ENCODE measurements at places on chromosomes 7 and 10.

- no peak for DNase-seq
Measured at GRCh38 chr7:80369321-80369720, 142.5 kb downstream of the GNAT3 start.

DNA sequence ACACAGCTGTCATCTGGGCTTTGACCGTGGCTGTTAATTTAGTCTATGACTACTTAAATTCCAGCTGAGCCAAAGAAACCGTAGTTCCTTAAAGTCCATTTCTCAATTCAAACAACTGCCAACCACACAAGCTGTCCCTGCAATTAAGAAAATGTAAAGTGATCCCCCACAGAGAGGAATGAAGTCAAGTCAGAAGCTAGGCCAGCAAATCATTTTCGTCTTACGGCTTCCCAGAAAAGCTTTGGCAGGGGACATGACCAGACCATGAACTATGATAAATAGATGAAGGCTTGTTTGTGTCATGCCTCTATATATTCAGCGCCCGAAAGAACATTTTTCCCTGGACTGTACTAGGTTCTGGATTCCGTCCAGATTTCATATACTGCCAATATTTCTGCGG is 54.6 kb downstream of the HACD1 start:
- DNase-seq = peak; percentile 75

- DNase-seq = no peak
Measured at GRCh38 chr10:21506351-21506750, 19.1 kb downstream of the SKIDA1 start.

DNA sequence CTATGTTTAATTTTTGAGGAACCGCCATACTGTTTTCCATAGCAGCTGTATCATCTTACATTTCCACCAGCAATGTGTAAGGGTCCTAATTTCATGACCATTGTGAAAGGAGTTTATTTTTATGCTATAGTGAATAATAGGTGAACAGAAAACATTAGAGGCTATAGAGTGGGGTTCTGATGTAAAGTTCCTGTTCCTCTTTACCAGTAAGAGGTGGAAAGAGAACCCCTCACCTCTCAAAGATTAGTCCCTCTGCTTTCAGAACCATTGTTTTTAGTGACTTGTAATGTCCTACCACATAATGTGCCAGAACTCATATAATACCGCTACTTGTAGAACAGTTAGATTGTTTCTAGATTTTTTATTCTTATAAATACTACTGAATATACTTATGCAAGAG is 34.2 kb downstream of the SUFU start:
- DNase-seq = no peak

GRCh38 chr7:3991731-3992231 is 690.3 kb upstream of the FOXK1 start:
- no peak for DNase-seq

DNA sequence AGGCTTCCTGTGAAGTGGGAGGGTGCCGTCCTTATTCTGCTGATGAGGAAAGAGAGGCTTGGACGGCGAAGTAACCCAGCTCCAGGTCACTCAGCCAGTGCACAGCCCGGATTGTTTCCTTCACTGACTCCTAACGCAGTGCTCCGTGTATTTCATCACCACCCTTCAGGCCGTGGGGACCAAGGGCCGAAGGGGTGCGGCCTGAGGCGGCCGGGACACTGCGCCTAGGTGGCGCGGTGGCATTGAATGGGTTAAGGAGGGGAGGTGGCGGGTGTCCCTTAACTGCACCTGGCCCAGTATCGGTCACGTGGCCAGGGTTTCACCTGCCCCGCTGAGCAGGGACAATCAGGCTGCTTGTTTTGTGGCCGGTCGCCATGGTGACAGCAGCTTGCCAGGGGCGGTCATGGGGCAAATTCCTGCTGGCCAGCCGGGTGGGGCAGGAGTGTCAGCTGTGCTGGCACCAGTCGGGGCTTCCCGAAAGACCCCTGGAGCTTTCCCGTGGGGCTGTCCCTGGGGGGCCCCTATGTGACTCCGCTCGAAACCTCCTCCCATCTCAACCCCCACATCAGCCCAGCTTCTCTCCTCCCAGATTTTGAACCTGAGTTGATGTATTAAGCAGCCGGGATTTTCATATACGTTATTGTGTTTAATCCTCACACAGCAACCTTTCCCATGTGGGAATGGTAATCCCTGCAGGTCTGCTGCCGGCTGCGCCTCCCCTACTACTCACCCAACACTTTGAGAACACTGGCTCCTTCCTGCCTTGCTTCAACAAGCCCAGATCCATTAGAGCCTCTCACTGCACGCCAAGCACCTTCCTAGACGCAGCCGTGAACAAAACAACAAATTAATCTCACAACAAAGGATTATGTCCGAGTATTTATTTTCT is 4.4 kb upstream of the ABHD11 start:
- no peak for DNase-seq

DNA sequence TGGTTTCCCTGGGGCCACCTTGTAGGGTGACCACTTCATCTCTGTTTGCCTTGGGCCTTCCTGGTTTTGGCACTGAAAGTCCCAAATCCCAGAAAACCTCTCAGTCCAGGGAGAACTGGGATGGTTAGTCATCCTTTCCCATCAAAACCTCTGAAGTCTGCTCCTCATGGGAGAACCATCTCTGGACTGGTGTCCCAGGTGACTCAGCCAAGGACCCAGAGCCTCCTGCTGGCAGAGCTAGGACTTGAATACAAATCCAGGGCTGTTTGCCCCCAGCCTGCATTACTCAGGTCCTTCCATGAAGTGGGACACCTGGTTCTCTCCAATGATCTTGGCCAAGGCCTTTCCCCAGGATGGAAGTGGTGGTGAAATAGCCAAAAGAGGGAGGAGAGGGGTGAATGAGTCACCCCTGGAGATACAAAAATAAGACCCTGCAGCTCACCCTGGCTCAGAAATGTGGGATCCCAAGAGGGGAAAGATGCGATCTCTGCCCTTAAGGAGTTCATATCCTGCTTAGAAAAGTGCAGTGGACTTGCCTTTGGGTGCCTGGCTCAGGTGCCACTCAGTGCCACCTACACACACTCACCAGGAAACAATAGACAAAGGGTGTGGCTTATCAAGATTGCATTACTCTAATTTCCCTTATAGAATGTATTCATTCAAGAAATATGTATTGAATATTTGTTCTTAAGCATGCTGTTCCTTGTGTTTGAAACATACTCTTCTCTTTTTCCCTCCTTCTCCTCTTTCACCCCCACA is 22.0 kb downstream of the ADRA2A start:
- no peak for DNase-seq

GRCh38 chr10:54368984-54369383 is 432.0 kb downstream of the PCDH15 start:
- DNase-seq = no peak

GRCh38 chr10:23870651-23871610 is 338.0 kb upstream of the KIAA1217 start:
- no peak for DNase-seq

DNA sequence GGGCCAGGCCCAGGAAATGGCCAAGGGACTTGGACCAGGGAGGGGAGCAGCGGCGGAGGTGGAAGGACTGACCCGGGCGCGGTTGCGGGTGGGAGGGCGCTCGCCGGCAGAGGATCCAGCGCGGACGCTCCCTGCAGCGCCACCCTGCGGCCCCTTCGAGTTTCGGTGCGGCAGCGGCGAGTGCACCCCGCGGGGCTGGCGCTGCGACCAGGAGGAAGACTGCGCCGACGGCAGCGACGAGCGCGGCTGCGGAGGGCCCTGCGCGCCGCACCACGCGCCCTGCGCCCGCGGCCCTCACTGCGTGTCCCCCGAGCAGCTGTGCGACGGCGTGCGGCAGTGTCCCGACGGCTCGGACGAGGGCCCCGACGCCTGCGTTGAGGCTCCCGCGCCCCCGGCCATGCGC is 16.8 kb upstream of the ZNF467 start:
- no peak for DNase-seq

GRCh38 chr10:11522821-11523245 is 88.6 kb downstream of the USP6NL start:
- no peak for DNase-seq

- no peak for DNase-seq
Measured at GRCh38 chr10:95850791-95851190, 57.0 kb upstream of the CC2D2B start.

- no peak for DNase-seq
Measured at GRCh38 chr7:79452495-79453265, 787 bp downstream of the MAGI2 start.

DNA sequence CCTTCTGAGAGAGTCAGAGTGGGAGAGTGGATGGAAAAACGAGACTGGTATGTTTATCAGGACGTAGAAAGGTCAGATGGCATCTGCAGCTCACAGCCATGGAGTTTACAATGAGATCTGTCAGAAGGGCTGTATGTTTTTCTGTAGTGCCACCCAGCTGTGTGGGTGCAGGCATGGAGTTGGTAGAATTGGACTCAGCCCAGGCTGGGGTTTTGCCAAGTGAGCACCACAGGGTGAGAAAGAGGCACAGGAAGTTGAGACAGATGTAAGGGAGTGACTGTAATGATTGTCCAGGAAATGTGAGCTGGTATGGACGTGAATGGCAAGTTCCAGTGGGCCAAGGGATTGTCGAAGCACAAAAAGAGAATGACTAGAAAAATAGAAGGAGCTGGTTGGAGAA is 9.1 kb upstream of the ZYX start:
- DNase-seq = no peak

GRCh38 chr10:27717224-27717623 is 28.4 kb downstream of the MKX start:
- DNase-seq = no peak

DNA sequence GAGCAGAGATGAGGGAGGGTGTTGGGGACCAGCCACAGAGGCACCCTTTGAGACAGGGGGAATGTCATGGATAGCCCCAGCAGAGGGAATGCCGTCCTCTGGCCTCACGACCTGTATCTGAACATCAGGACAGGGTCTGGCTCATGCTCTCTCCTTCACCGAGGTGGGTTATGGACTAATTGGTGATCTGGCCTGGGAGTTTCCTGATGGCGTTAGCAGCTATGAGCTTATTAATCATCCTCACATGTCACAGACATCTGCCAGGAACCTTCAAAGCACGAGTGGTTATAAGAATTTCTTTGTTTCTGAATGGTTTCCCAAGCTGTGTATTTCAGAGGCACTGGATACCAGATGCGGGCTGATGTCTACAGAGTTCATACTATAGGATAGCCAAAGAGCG is 6.9 kb downstream of the CPA4 start:
- DNase-seq = no peak

- no peak for DNase-seq
Measured at GRCh38 chr10:115761166-115761565, 511.8 kb downstream of the GFRA1 start.

- peak; percentile 93 for DNase-seq
Measured at GRCh38 chr7:76291351-76292212, 10.9 kb upstream of the HSPB1 start.

- no peak for DNase-seq
Measured at GRCh38 chr10:114631666-114632417, 26.2 kb downstream of the ABLIM1 start.

- DNase-seq = no peak
Measured at GRCh38 chr10:103535595-103535994, 42.1 kb downstream of the NEURL1 start.

- DNase-seq = no peak
Measured at GRCh38 chr10:49567810-49568209, 28.9 kb upstream of the ERCC6 start.

DNA sequence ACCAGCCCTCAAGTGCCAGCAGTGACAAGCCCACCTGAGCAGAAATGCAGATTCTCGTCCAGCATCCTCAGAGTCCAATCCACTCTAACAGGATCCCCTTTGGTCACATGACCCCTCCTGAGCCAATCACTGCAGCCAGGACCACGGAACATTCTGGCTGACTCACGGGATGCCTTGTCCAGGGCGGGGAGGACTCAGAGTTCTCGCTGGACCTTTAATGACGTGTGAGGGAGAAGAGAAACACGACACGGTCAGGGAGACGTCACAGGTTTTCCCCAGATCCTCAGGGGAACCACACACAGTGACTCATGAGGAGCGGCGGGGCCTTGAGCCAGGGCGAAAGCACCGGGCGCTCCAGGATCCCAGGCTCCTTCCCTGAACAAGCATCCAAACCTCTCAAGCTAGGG is 155.7 kb downstream of the PTPRN2 start:
- peak; percentile 58 for DNase-seq

DNA sequence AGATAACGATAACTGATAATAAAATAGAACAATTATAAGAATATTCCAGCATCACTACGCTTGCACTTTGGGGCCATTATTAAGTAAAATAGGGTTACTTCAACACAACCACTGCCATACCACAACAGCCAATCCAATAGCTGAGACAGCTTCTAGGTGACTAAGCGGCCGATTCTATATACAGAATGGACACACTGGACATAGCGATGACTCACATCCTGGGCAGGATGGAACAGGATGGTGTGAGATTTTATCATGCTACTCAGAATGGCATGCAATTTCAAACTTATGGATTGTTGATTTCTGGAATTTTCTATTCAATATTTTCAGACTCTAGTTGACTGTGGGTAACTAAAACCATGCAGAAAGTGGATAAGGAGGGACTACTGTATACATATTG is 920.9 kb downstream of the LRMDA start:
- DNase-seq = peak; percentile 31

DNA sequence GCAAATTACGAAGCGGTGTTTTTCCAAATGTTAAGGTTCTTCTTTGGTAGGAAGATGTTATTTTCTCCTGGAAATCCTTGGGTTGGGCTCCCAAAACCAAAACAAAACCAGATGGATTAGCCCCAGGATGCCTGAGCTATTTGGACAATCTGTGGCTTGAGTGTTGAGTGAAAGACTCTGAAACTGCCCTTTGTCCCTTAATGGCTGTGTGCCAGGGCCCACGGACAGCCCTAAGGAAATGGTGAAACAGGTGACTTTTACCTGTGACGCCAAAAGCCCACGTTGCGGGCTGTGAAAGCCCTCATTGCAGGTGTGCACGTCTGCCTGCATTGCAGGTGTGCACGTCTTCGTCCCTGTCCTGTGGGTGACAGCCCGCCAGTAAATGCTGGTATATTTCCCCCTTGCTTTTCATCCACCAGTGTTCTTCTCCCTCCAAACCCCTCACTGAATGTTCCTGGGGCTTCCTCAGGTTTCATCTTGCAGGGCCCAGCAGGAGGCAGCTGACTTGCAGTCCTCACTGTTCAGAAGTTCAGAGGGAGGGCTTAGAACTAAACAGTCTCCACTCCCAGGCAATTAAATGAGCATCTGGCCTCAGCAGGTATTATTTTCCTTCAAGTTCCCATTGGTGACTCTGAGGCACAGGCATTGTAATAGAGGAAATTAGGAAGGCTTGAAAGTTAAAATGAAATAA is 10.7 kb downstream of the PFKP start:
- no peak for DNase-seq

DNA sequence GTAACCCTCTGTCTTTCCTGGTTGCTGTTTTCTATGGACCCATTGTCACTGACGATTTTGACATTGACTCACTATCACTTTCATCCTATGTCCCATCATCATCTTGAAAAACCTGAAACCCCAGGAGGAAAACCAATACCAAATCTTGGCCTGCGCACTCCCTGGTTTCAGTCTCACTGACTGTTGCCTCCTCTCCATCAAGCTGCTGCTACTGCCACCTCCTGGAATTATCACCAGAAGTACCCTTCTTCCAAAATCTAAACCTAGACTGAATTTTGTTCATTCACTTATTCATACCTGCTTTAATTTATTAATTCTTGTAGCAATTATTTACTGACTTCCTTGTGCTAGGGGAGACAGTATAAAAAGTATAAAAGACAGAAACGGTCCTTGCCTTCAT is 44.5 kb upstream of the ACBD5 start:
- DNase-seq = peak; percentile 6

GRCh38 chr10:88978463-88978862 is 12.1 kb upstream of the FAS start:
- no peak for DNase-seq

Measured in stromal cell of bone marrow (primary cell).